ENCODE measurements at places on chromosomes 1 and 21.
A peak's percentile ranks its signal among the peaks of the same experiment; 100 is the strongest.

DNA sequence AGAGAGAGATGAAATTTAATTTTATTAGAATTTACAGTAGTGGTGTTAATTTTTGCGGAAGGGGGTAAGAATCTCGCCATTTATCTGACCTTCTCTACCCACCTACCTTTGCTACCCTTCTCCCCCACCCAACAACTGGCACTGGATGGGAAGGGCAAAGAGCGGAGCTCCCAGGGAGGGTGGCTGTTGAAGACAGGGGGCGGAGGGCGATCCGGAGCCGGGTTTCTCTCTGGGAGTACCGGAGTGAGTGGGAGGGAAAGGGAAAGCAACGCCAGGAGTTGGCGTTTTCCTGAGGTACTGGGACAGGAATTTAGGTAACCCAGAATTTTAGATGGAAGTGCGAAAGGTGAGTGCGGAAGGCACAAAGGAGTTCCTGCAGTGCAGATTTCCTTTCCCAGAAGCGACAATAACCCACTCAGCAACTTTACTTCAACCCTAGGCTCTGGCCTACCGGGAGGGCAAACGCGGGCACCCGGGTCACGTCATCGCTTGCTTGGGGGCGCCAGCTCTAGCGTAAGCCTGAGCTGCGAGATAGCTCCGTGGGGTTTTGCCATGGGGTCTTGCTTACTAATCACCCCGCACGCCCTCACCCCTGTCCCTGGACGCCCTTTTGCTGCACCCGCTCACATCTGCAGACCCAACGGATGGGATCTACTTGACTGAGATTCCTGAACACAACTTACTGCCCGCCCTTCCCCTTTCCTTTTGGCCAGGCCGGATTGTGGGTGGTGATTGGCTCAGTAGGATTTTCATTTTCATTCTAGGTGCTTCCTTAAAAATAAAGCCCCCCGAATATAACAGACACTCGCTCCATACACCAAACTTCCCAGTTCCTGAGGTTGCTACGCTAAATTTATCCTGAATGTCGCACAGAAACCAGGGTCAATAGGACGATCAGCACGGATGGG, 413.0 kb upstream of the ESRRG start:
- DNase-seq: no peak

- no peak for DNase-seq
These were observed 50.0 kb upstream of the TARDBP start for GRCh38 chr1:10962483-10962882.

GRCh38 chr1:75233302-75233929, 99.2 kb downstream of the LHX8 start:
- no peak for DNase-seq

DNA sequence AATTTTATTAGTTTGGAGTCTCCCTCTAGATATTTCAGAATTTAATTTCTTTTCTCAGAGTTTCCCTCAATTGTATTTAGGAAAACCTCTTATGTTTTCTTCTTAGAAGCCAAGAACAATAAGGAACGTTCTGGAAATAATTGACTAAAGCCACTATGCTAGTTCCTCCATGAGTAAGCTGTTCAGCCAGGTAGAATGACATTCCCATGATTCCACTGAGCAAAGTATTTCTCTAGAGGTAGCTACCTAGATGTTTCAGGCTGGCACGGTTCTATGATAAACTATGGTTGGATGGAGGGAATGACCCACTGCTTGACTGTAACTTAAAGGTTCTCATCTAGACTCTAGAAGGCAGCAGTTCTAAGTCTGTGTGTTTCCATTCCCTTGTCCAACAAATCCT, 62.4 kb downstream of the CLDN17 start:
- no peak for DNase-seq

GRCh38 chr1:55337801-55338447, 122.8 kb upstream of the USP24 start:
- DNase-seq: no peak

GRCh38 chr1:150512846-150513245, 2.7 kb upstream of the FALEC start:
- DNase-seq: no peak

DNA sequence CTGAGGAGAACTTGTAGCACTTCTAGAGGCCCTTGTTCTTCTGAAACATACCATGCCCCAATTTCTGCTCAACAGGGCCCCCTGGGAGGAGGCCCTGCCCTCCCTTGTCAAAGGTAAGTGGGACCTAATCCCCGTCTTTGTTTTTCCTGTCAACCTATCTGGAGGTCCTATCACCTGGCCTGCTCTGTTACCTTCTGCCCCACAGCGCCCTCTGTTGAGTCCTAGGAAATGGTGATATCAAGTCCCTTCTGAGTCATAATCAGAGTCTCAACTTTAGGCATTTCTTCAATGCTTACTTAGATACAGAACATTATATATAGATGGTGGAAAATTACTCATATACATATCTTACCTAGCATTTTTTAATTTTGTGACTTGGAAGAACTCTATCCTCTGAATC, 28.2 kb upstream of the FCRL4 start:
- no peak for DNase-seq

- no peak for DNase-seq
These were observed 12.8 kb upstream of the SKI start for GRCh38 chr1:2215329-2215728.

DNA sequence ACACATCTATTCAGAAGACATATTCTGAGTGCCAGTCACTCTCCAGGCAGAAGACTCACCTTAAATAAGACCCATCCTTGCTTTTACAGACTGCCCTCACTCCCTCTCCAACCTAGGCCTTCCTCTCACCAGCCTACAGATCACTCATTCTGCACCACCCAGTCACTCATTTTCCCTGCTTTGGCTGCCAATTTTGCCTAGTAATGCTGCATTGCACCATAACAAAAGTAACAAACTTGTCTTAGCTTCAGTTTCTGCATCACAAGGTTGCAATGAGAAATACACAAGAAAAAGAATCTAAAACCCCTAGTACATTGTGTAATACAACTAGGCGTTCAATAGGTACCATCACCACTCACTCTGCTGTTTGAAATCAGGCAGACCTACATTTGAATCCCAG, 292.4 kb downstream of the PLPP3 start:
- DNase-seq: no peak

GRCh38 chr1:233491953-233492620, 121.8 kb upstream of the KCNK1 start:
- no peak for DNase-seq

DNA sequence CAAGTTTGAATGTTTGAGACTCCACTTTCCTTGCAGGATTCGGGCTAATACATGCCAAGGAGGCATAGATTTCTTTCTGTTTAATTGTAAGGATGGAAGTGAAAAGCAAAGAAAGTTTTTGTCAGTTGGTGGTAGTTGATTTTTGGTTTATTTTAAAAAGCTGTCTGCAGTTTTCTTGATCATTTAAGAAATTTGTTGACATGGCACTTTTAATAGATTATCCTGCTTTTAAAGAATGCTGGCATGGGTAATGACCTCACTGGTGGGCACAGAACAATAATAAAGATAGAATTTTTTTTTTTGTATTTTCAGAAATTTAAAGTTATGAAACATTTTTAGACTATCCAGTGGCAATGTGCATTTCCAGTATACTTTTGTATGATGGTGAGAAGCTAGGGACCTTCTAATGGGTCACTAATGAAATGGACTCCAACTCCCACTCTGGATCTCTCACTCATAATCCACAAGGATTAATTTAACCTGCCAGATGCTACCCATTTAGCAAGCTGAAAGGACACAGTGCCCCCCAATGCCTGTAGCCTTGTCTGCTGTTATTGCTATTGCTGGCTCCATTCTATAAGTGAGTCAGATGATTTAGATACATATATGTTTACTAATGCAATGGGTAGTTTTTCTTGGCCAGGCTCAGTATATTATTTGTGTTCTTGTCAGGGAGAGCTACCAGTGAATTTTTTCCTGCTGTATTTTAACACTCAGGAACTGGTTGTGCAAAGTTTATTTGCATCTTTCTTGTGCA, 190.2 kb upstream of the SGIP1 start:
- DNase-seq: no peak

DNA sequence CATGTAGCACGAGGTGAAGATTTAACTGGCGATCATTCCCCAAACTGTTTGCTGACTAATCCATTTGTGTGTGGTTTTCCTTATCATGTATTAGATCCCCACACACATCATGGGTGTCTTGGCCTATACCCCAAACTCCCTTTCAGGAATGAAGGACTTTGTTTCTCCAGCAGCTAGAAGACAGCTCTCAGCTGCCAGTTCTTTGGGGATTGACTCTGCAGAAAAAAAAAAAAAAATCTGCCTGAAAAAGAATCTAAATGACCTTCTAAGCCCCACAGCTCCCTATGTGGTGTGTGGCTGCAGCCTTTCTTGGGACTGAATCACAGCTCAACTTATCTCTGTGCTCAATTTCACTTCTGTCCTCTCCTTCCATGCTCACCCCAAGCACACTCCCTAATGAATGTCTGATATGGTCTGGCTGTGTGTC, 256.3 kb upstream of the DUSP10 start:
- DNase-seq: no peak

DNA sequence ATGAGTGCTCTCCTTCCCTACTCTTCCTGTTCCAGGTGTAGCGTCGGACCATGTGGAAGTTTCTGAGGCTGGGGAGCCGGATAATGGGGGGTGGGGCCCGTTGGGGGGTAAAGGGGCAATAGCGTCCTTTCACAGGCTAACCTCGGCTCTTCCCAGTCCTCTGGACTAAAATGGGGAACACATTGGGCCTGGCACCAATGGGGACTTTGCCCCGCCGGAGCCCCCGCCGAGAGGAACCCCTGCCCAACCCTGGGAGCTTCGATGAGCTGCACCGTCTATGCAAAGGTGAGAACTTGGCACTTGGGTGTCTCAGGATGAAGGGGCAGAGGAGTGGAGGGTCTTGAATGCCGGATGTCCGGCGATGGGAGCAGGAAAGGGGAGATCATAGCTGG, 456 bp downstream of the TOMM40L start:
- DNase-seq: peak; percentile 8

DNA sequence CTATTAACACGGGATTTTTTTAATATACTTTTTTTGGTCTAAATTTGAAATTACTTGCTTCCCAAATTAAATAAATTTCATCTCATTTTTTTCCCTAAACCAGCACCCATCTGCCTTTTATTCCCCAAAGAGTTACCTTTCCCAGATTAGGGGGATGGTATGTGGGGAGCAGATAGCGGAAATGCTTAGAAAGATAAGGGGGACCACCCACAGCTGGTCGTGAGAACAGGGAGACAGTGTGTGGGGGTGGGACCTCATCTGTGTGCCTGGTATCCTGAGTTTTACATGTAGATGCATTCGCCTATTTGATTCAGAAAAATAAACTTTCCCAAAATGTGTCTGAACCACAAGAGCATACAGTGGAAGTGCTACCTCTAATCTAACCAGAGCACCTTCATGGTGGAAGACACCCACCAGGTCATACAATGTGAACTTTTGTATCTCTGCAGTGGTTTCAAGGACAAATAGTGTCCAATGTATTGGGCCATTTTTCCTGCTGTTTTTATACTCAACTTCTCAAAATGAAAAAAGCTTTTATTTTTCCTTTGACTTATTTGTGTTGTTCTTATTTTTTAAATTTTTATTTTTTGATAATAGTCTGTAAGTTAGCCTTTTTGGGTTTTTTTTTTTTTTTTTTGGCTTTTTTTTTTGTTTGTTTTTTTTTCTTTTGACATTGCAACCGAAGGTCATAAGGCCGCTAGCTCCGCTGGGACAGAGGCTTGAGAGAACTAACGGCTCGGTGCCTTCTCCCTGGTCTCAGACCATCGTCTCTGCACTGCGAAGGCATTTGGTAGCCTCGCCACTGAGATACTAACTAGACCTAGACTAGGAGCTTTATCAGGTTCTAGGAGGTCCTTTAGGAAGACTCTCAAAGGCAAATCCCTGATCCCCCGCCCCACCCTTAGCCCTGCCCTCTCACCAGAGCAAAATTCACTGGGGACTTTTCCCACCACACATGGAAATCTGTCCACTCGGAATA, 263.2 kb downstream of the TM2D1 start:
- DNase-seq: no peak

GRCh38 chr1:211588711-211589110, 9.8 kb upstream of the SLC30A1 start:
- no peak for DNase-seq

DNA sequence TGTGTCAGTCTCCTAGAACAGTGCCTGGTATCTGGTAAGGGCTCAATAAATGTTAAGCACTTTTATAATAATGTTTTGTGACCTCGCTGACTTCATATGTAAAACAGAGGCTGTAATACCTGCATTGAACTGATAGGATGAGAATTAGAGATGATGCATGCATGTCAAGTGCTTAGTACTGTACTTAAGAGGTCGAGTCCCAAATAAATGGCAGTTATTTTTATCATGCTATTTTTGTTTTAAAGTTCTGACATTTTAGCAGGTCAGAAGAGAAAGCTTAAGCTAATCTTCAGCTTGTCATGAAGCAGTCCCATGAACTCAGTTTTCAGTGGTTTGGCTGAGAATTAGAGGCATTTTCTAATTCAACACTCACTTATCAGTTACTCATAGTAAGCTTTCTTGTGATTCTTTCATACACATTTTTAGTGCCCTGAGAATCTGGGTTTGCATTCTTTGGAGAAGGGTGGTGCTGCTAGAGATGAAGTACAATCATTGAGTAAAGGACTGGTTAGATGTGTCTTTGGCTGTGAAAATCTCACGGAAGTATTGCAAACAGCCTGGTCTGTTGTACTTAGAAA, 75.7 kb upstream of the RAVER2 start:
- no peak for DNase-seq

DNA sequence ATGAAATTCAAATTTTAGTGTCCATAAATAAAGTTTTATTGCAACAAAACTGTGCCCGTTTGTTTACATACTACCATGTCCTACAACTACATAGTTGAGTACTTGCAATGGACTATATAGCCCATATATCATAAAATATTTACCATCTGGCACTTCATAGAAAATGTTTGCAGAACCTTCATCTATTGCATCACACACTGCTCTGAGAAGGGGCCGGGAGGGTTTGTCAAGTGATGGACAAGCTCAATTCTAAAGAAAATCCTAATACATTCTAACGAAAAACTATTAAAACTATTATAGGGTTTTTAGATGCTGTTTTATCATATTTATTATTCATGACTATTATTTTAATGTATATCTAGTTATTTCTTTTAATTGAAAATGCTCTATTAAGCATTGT, 35.9 kb downstream of the RGSL1 start:
- DNase-seq: no peak

DNA sequence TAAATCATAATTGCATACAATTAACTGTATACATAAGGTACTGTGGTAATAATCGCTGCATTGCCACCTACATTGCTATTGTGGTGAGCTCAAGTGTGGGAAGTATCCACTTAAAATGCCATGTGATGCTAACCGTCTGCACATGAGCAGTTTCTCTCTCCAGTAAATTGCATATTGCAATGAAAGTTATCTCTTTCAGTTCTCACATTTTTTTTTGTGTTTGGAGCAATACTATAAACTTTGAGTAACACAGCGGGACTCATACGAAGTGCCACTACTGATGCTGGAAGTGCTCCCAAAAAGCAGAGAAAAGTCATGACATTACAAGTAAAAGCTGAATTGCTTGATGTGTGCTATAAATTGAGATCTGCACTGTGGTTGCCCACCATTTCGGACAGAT, 38.5 kb downstream of the DISC1 start:
- no peak for DNase-seq
